Cerebellar cortex (tissue), 1 donor: ENCODE measurements at places on chromosomes 5 and 9.

GRCh38 chr5:66708368-66708767 lies 112.2 kb downstream of the MAST4 start:
- DNase-seq: no peak

DNA sequence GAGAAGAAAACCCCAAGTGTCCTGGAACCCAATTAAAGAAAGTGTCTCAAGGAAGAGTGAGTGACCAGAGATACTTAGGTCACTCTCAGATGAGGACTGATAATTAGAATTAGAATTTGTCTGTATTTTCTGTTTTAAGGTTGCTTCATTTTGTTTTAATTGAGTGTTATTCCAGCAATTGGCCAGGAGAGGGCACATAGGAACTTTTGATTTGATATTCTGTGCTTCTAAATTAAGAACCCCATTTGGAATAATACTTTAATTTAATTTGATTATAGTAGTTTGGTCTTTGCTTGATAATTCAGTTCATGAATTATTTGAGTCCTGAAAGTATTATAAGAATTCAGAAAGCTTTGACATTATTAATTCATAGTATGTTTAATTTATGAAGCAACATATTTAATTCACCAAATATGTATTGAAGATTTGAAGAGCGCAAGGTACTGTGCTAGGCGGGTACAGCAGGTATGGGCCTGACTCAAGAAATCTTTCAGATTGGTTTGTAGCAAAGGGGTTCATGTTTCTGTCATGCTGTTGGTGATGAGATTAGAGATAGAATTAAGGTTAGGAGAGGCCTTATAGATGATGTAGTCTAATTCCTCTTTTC lies 4.9 kb downstream of the MRPL22 start:
- DNase-seq: peak; percentile 17

GRCh38 chr9:2016408-2017330 lies 1.5 kb downstream of the SMARCA2 start:
- peak; percentile 67 for DNase-seq

DNA sequence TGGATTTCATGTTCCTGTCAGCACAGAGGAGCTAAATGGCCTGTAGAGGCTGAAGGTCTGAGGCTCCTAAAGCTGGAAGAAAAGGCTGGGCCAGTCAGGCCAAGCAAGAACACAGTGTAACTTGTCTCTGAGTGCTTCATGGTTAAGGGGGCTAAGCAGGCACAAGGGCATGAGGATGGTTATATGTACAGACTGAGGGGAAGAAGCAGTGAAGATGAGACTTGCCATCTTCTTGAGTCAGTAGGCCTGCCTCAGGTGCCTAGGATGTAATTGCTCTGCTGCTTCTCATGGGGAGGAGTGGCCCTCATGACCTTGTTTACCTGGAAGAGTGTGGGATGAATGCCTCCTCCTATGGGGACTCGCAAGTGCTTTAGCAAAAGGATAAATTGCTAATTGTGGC lies 8.7 kb upstream of the PSMD5 start:
- DNase-seq: no peak

DNA sequence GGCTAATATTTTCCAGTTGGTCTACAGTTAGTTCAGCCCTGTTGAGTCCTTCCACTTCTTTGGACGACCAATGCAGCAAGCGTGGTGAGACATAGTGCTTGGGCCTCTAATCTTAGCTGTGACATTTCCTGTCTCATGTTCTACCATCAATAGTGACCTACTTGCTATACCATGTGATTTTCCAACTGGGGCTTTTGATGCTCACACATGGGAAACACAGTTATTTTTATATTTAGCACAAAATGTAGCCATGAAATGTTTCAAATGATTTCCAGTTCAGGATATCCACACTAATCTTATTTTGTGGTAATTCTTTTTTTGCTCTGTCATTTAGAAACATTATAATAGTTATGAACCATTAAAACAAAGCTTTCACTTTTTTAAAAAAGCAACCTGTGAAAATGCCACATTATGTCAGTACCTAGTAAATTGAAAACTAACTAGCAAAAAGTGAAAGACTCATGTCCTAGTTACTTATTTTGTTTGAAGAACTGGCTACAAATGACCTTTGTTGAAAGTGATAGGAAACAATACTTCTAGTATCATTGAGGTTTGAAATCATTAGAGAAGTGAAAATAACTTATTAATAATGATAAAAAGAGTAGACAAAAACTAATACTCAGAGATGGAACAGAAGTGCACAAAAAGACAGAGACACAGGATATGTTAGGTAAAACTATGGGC lies 18.3 kb downstream of the MARCHF3 start:
- no peak for DNase-seq

DNA sequence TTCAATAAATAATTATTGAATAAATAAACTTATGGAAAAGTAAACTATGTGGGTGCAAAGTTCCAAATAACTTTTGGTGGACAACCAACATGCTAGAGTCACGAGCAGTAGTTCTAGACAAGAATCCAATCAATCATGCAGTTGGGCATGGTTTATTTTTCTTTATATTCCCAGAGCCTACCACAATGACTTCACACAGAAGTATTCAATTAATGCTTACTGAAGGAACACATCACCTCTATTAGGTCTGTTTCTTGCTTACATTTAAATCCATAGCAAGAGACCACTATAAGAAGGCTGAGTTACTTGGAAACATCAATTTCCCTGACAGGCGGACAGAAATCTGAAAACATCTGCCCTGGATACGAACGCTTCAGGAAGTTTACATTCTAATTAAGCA lies 214.2 kb downstream of the TMEM232 start:
- DNase-seq: no peak

GRCh38 chr5:180313677-180314505 lies 22.0 kb upstream of the MAPK9 start:
- peak; percentile 83 for DNase-seq

GRCh38 chr9:121322037-121322736 lies 47.9 kb downstream of the STOM start:
- no peak for DNase-seq

DNA sequence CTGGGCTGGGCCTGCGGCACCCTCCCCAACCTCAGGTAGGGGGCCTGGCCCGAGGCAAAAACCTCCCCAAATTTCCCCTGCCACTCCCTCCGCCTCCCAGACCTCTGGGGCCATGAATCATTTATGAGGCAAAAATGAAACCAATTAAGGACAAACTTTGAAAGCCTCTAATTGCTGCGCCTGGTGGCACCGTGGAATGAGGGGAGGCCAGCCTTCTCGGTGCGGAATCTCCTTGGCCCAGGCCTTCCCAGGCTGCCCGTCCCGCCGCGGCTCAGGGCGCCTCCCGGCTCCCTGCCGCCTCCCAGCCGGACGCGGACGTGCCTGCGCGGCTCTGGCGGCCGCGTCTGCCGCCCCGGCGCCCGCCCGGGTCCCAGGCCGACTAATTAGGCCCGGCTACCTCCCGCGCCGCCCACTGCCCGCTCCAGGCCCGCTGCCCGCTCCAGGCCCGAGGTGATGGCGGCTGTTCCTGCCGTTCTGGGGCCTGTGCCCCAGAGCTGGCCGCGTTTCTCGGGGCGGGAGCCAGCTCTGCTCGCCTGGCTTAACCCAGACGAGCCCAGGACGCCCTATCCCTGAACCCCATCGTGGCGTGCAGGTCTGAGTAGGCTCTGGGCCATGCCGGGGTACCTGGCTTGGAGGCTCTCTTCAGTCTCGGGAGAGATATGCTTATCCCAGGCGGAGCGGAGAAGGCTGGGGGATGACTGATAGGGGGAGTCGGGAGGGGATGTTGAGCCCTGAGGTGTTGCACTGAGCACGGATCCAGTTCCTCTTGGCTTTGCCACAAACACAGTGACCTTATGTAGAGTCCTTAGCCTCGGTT lies 20.1 kb downstream of the CXXC5 start:
- DNase-seq: peak; percentile 47
